ENCODE measurements at places on chromosomes 4 and X.

DNA sequence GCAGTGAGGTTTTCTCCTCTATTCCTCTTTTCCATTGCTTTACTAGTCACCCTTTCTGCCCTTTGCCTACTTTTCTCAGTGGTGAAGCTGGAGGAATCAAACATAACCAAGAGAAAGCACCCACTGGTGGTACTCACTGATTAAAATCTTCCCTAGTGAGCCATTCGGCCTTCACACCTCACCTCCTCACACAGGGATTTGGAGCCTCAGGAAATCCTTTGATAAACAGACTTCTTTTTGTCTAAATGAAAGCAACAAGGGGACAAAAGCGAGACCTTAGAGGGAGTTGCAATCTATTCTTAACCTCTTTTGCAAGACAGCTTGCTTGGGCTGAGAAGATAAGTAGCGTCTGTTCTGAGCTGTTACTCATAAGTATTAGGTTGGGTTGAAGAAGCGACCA, 572.6 kb downstream of the ZNF674 start:
- DNase-seq: no peak

- no peak for DNase-seq
These were observed 6.4 kb upstream of the FGG start for GRCh38 chr4:154618708-154619315.

GRCh38 chrX:95435198-95435597, 1249.4 kb upstream of the DIAPH2 start:
- no peak for DNase-seq

DNA sequence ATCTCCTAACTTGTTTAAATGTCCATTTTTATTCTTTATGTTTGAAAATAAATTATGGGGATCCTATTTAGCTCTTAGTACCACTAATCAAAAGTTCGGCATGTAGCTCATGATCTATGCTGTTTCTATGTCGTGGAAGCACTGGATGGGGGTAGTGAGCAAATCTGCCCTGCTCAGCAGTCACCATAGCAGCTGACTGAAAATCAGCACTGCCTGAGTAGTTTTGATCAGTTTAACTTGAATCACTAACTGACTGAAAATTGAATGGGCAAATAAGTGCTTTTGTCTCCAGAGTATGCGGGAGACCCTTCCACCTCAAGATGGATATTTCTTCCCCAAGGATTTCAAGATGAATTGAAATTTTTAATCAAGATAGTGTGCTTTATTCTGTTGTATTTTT, 27.6 kb downstream of the NUDT6 start:
- no peak for DNase-seq

GRCh38 chrX:55011294-55011693, 11.1 kb downstream of the APEX2 start:
- DNase-seq: no peak

DNA sequence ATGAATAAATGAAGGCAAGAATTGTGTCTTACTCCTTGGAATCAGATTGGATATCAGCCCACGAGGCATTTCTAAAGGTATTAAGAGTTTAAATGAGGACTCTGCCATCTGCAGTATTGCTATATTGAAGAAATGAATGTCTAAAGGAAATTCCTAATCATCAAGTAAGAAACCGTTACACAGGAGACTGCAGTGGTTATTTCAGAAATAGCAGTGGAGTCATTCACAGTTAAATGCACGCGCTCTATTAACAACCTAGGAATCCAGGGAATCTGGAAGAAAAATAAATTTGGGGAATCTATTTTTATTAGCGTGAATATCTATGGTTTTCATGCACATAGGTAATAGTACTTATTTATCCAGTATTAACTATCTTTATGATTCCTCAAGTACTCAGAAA, 334.2 kb downstream of the TENM3 start:
- DNase-seq: no peak

DNA sequence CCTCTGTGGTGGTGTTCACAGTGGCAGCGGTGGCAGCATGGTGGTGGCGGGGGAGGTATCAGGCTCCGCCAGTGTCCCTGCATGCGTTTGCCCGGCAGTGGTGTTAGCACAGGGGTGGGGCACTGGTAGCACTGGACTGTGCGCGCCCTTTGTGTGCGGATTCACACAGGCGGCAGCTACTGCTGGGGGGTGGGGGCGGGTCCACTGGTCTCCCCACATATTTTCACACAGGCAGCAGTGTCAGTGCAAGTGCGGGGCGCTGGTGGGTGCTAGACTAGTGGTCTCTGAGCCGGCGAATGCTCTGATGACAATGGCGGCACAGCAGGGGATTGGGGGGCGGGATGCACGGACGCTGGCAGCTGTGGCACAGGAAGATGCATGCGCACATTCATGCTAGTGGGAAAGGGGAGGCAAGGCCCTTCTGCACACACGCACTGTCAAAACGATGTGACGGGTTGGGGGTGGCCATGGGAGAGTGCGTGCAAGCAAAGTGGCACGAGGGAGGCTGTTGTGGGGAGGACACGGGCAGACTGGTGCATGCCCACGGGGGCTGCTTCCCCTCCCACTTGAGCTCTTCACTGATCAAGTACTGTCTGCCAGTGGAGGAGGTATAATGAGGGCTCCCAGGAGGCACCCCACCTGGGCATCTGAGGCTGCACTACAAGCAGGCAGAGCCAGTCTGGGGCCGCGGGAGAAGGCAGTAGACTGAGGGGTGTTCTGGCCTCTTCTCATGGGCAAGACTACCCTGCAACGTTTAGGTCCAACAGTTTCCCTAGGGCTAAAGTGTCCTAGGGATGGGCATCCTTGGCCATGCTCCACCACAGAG, 53.0 kb downstream of the POF1B start:
- no peak for DNase-seq

Measured in tibial artery (tissue), 4 donors.